ENCODE measurements at places on chromosomes 3 and 15. TPM values are rescaled to one million over a fixed set of nuclear protein-coding genes. Genes with fewer than 3 reads are reported as not detected.

COLQ gene
- total RNA-seq, result 1.9 TPM

SLC22A13 gene
- 0.68 TPM for total RNA-seq

UPK1B gene
- not detected for total RNA-seq

TP63 gene
- 1.7 TPM for total RNA-seq

RFTN1 gene
- 47.2 TPM for total RNA-seq

ZNF770 gene
- 36.7 TPM for total RNA-seq

SPTSSB gene
- not detected for total RNA-seq

KCNH8 gene
- 0.12 TPM for total RNA-seq

KCNAB1 gene
- 0.58 TPM for total RNA-seq

P2RY14 gene
- 2.4 TPM for total RNA-seq

RHOV gene
- 1.5 TPM for total RNA-seq

KBTBD13 gene
- total RNA-seq, result 0.18 TPM

PLA2G4E gene
- total RNA-seq, result 1.2 TPM

LRRC49 gene
- 5.1 TPM for total RNA-seq

CYP8B1 gene
- total RNA-seq, result not detected

GOLGA8G gene
- not detected for total RNA-seq

HIGD2B gene
- total RNA-seq, result not detected

DPPA4 gene
- 0.16 TPM for total RNA-seq

SLC38A3 gene
- total RNA-seq, result 0.23 TPM

UNC13C gene
- total RNA-seq, result 0.03 TPM

RBP2 gene
- not detected for total RNA-seq

CAMP gene
- total RNA-seq, result 0.93 TPM

PCLAF gene
- total RNA-seq, result 12.3 TPM

TFG gene
- total RNA-seq, result 81.8 TPM

SLC12A1 gene
- not detected for total RNA-seq

ZXDC gene
- 30.1 TPM for total RNA-seq
